ENCODE measurements at places on chromosomes 3 and 15.

GRCh38 chr15:88454236-88454635 lies 13.0 kb downstream of the MRPL46 start:
- no peak for DNase-seq

GRCh38 chr3:54069961-54070360 lies 52.4 kb upstream of the CACNA2D3 start:
- DNase-seq = no peak

- no peak for DNase-seq
Measured at GRCh38 chr15:51909584-51909983, 62.0 kb downstream of the LEO1 start.

GRCh38 chr3:26840272-26840870 lies 217.8 kb downstream of the LRRC3B start:
- no peak for DNase-seq

Data from brain pericyte (primary cell).